Central memory CD8-positive, alpha-beta T cell (primary cell): ENCODE measurements at places on chromosomes 11 and 22.

GRCh38 chr11:45942381-45942780 lies 19.9 kb downstream of the LARGE2 start:
- H3K4me1 ChIP-seq: no peaks in the 10 kb centered on the region
- H3K27me3 ChIP-seq: no peaks in the 10 kb centered on the region
- peak overlapping the region; percentile 42 for H3K27ac ChIP-seq
- DNase-seq: no peak
- H3K4me3 ChIP-seq: no peak overlapping the region
- H3K36me3 ChIP-seq: peaks cover 44% of the 10 kb centered on the region

- no peaks in the 10 kb centered on the region for H3K36me3 ChIP-seq
- DNase-seq: no peak
- no peak overlapping the region for H3K4me3 ChIP-seq
- no peaks in the 10 kb centered on the region for H3K4me1 ChIP-seq
These were observed 325.8 kb downstream of the C11orf87 start for GRCh38 chr11:109747839-109748238.

GRCh38 chr11:66172146-66172545 lies 96.3 kb upstream of the RAB1B start:
- H3K36me3 ChIP-seq: peaks cover 17% of the 10 kb centered on the region
- H3K27me3 ChIP-seq: no peaks in the 10 kb centered on the region
- peaks cover 31% of the 10 kb centered on the region for H3K4me1 ChIP-seq
- no peak for DNase-seq
- peak overlapping the region; percentile 13 for H3K27ac ChIP-seq

GRCh38 chr11:46127150-46127638 lies 5.9 kb upstream of the PHF21A start:
- H3K4me3 ChIP-seq: no peak overlapping the region
- H3K4me1 ChIP-seq: peaks cover 11% of the 10 kb centered on the region
- DNase-seq: peak; percentile 59
- peaks cover 2% of the 10 kb centered on the region for H3K36me3 ChIP-seq
- no peaks in the 10 kb centered on the region for H3K27me3 ChIP-seq
- peak overlapping the region; percentile 52 for H3K27ac ChIP-seq

DNA sequence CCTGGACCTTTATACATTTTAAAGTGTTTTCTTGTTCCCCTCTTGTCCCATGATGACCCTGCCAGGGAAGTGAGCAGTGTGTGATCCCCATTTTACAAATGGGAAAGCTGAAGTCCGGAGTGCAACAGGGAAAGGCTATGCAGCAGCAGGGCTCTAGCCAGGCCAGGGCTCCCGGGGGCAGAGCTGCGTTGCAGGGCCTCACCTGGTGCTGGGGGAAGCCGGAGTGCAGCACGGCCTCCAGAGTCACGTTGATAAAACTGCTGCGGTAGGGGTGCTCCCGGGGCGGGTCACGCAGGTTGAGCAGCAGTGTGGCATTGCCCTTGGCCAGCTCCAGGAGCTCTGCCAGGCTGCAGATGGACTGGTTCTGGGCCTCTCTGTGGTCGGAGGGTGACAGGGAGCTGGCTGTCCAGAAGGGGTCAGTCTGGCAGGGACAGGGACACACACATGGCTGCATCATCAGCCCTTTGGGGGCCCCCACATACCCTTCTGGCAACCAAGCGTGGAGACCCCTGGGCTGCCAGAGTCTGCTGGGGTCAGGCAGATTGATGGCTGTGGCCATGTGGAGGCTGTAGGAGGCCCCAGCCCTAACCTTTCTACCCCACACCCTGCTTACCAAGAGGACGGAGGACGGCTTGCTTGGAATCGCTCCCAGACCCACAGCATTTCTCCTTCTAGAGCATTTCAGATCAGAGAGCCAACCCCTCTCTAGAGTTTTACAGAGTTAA lies 9.3 kb upstream of the KLHL35 start:
- no peak for DNase-seq
- peaks cover 5% of the 10 kb centered on the region for H3K4me1 ChIP-seq
- H3K36me3 ChIP-seq: peaks cover 1% of the 10 kb centered on the region
- H3K4me3 ChIP-seq: no peak overlapping the region
- no peak overlapping the region for H3K27ac ChIP-seq

GRCh38 chr22:29580200-29580810 lies 608 bp downstream of the NIPSNAP1 start:
- H3K4me3 ChIP-seq: peak overlapping the region; percentile 87
- DNase-seq: no peak
- H3K4me1 ChIP-seq: peaks cover 23% of the 10 kb centered on the region
- peaks cover 3% of the 10 kb centered on the region for H3K36me3 ChIP-seq

- no peak for DNase-seq
- H3K27me3 ChIP-seq: no peaks in the 10 kb centered on the region
- peaks cover 2% of the 10 kb centered on the region for H3K36me3 ChIP-seq
- no peak overlapping the region for H3K27ac ChIP-seq
These were observed 208.0 kb downstream of the DDX10 start for GRCh38 chr11:108872781-108873291.

GRCh38 chr11:111975076-111975806 lies 38.1 kb downstream of the DIXDC1 start:
- peaks cover 1% of the 10 kb centered on the region for H3K36me3 ChIP-seq
- peaks cover 7% of the 10 kb centered on the region for H3K4me1 ChIP-seq
- H3K4me3 ChIP-seq: no peak overlapping the region
- no peak overlapping the region for H3K27ac ChIP-seq

DNA sequence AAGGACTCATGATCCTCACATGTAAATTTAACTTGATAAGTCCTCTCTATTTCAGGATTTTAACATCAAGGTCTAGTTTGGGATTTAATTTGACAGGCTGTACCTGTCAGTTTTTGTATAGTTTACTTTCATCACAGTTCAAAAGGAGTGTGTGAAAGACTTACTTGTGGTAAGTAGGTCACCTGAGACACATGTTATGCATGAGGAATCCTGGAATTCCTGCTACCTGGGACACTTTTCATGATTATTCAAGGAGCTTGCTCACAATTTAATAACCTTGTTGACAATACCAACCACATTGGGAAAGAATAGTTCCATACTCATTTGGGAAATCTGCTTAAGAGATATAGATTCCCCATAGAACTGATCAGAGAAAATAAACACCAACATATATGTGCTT lies 15.8 kb upstream of the SLC36A4 start:
- no peak for DNase-seq
- no peaks in the 10 kb centered on the region for H3K36me3 ChIP-seq
- H3K4me3 ChIP-seq: no peak overlapping the region
- no peaks in the 10 kb centered on the region for H3K4me1 ChIP-seq
- H3K27me3 ChIP-seq: peaks cover 17% of the 10 kb centered on the region

DNA sequence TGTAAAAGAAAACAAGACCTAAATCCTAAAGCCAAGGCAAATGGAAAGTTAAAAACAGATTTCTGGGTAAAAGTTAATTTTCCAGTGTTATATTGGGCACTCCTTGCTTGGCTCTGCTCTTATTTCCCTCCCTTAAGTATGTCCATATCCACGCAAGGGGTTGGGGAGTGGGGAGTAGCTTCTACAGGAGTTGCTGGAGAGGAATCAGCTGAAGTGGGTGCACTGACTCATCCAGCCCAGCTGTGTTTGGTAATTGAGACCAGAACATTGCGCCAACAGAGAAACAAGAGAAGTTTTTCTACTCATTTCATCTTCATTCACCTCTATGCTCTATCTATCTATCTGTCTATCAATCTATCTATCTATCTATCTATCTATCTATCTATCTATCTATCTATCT lies 298.4 kb upstream of the PDGFD start:
- no peak for DNase-seq
- no peaks in the 10 kb centered on the region for H3K27me3 ChIP-seq

- H3K27me3 ChIP-seq: peaks cover 72% of the 10 kb centered on the region
- H3K4me3 ChIP-seq: peak within 1 kb of the TSS; percentile 77
- H3K36me3 ChIP-seq: peaks cover 3% of the 10 kb centered on the region
- DNase-seq: no peak
- peaks cover 16% of the 10 kb centered on the region for H3K4me1 ChIP-seq
These were observed at the start of gene SPTBN2 for GRCh38 chr11:66728693-66729385. Gene SPTBN2 (minus strand): TSS chr11:66729216. CDS start chr11:66721240, 7,976 bp downstream.

DNA sequence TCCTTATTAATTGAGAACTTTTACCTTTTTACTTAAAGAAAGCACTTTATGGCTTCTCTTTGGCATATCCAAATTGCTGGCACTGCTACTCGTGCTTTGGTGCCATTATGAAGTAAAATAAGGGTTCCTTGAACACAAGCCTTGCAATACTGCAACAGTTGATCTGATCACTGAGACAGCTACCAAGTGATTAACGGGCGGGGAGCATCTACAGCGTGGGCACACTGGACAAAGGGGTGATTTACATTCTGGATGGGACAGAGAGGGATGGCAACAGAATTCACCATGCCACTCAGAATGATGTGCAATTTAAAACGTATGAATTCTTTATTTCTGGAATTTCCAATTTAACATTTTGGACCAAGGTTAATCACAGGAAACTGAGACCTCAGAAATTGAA lies 7.7 kb downstream of the CHRDL2 start:
- no peak overlapping the region for H3K27ac ChIP-seq
- H3K4me1 ChIP-seq: no peaks in the 10 kb centered on the region
- H3K4me3 ChIP-seq: no peak overlapping the region
- H3K36me3 ChIP-seq: no peaks in the 10 kb centered on the region
- no peaks in the 10 kb centered on the region for H3K27me3 ChIP-seq

- H3K27me3 ChIP-seq: no peaks in the 10 kb centered on the region
- H3K4me1 ChIP-seq: no peaks in the 10 kb centered on the region
- H3K4me3 ChIP-seq: no peak overlapping the region
- no peaks in the 10 kb centered on the region for H3K36me3 ChIP-seq
- DNase-seq: no peak
- H3K27ac ChIP-seq: no peak overlapping the region
These were observed 2330.0 kb upstream of the RAG2 start for GRCh38 chr11:38927993-38928392.

GRCh38 chr11:23257556-23257955 lies 397.3 kb upstream of the CCDC179 start:
- DNase-seq: no peak
- H3K4me3 ChIP-seq: no peak overlapping the region
- no peaks in the 10 kb centered on the region for H3K4me1 ChIP-seq
- no peaks in the 10 kb centered on the region for H3K27me3 ChIP-seq
- H3K36me3 ChIP-seq: peaks cover 2% of the 10 kb centered on the region
- H3K27ac ChIP-seq: no peak overlapping the region

GRCh38 chr11:1737080-1737757 lies 13.2 kb downstream of the IFITM10 start:
- H3K4me3 ChIP-seq: no peak overlapping the region
- H3K36me3 ChIP-seq: peaks cover 2% of the 10 kb centered on the region
- no peak for DNase-seq
- H3K27me3 ChIP-seq: peaks cover 18% of the 10 kb centered on the region
- peaks cover 12% of the 10 kb centered on the region for H3K4me1 ChIP-seq

DNA sequence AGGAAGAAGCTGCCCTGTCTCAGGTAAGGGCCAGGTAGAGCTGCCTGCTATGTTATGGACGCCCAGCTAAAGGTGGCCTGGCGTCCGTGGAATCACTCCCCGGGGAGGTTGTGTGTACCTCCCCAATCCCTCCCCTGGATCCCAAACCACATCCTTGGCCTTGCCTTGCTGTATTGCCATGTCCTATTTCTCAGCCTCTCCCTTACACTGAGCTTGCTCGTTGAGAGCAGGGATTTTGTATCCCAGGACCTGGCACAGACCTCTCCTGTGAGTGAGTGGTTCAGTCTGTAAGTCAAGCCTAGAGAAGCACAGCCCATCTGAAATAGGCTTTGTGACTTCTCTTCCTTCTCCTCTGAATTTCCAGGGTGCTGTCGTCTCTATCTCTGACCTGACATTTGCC lies 53.9 kb downstream of the TRAF6 start:
- DNase-seq: no peak
- H3K36me3 ChIP-seq: peaks cover 53% of the 10 kb centered on the region
- H3K27me3 ChIP-seq: no peaks in the 10 kb centered on the region
- H3K27ac ChIP-seq: peak overlapping the region; percentile 71

- H3K27me3 ChIP-seq: no peaks in the 10 kb centered on the region
- no peak overlapping the region for H3K27ac ChIP-seq
- H3K36me3 ChIP-seq: no peaks in the 10 kb centered on the region
These were observed 283.7 kb upstream of the ANO5 start for GRCh38 chr11:21909145-21909544.

GRCh38 chr22:36971341-36972125 lies 47.7 kb downstream of the TST start:
- no peak for DNase-seq
- no peak overlapping the region for H3K4me3 ChIP-seq
- H3K4me1 ChIP-seq: no peaks in the 10 kb centered on the region
- H3K27me3 ChIP-seq: no peaks in the 10 kb centered on the region
- no peak overlapping the region for H3K27ac ChIP-seq

DNA sequence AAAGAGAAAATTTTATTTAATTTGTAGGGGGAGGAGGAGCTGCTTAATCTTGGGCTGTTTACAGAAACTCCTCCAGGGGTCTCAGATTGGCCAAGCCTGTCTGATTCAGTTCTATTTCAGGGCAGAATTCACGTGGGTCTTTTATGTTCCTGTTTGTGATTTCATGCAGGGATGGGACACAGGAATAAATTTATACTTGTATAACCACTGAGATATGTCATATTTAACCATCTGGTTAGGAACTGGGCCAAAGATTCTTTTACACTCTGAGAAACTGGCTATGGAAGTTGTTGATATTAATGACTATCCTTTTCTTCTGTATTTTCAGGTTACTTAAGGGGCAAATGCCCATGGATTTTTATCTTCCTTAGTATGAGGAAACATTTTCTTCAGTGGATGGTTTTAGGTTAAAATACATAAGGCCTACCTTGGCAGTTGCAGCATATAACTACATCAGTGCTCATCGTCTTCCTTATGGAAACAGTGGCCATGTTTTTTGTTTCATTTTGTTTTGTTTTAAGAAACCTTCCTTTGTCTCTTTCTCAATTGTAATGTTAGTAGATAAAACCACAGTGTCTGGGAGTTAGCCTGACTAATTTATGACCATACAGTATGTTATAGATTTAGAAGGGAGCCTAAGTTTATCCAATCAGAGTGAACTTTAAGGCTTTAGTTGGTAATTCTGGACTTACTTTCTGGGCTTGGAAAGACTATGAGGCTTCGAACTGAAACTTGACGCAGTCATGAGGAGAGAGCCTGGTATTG lies 132.4 kb upstream of the ANO3 start:
- no peaks in the 10 kb centered on the region for H3K27me3 ChIP-seq
- H3K4me1 ChIP-seq: no peaks in the 10 kb centered on the region
- H3K4me3 ChIP-seq: no peak overlapping the region
- H3K27ac ChIP-seq: no peak overlapping the region
- no peak for DNase-seq
